ENCODE measurements at places on chromosomes 12 and 14. TPM values are rescaled to one million over a fixed set of nuclear protein-coding genes. Genes with fewer than 3 reads are reported as not detected.

Gene ANO4
- 1.0 TPM for total RNA-seq

Gene PTPRB
- total RNA-seq, result 33.6 TPM

- no peaks in the 10 kb centered on the region for H3K36me3 ChIP-seq
- H3K27ac ChIP-seq, result no peak overlapping the region
- no peaks in the 10 kb centered on the region for H3K4me1 ChIP-seq
- no peaks in the 10 kb centered on the region for H3K27me3 ChIP-seq
Observed at GRCh38 chr14:106872611-106873446, 1346.4 kb downstream of the TMEM121 start.

DNA sequence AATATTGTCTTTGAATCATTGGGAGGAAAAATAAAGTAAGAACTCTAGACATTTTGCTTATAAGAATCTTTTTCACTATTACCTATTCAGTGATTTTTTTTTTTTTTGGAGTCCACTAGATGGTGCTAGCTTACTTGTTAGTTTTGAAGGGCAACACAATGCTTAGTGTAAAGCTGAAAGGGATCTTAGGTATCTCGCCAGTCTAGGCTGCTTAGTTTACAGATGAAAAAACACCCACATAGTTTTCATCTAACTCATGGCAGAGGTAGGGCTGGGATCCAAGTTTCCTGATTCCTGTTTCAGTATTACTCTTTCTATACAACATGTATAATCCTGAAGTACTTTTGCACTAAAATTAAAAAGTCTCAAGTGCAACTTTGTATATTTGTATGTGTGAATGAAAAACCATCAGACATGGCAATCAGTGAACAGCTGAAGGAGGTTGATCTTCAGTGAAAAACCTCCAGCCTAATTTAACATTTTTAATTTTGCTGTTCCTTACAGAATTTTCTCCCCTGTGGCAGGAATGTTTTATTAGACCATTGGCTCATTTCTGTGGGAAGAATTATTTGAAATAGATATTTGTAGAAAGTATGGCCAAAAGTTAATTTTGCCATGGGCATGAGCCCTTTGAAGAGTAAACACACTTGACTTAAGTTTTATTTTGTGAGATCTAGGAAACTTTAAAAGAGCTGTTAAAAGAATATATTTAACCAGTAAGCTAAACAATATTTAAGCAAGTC is 40.7 kb downstream of the LRRIQ1 start:
- H3K4me3 ChIP-seq, result no peak overlapping the region
- no peaks in the 10 kb centered on the region for H3K36me3 ChIP-seq
- H3K27me3 ChIP-seq, result no peaks in the 10 kb centered on the region
- H3K27ac ChIP-seq, result no peak overlapping the region

- no peak overlapping the region for H3K27ac ChIP-seq
- no peaks in the 10 kb centered on the region for H3K4me1 ChIP-seq
- no peaks in the 10 kb centered on the region for H3K27me3 ChIP-seq
- H3K4me3 ChIP-seq, result no peak overlapping the region
Observed at GRCh38 chr14:69760810-69761209, 6.1 kb upstream of the SRSF5 start.

- H3K4me1 ChIP-seq, result no peaks in the 10 kb centered on the region
- no peak overlapping the region for H3K27ac ChIP-seq
- H3K4me3 ChIP-seq, result no peak overlapping the region
Observed at GRCh38 chr12:130924966-130925665, 28.6 kb upstream of the ADGRD1 start.

Measured in breast epithelium (tissue), 4 donors.